ENCODE measurements at places on chromosomes 2 and 18. TPM values are rescaled to one million over a fixed set of nuclear protein-coding genes. Genes with fewer than 3 reads are reported as not detected.

Gene STK16
- 21.5 TPM for polyA plus RNA-seq

Gene EGR4
- not detected for polyA plus RNA-seq

Gene INO80B
- polyA plus RNA-seq: 6.5 TPM

Gene APCDD1
- polyA plus RNA-seq: 1.1 TPM

Gene MROH2A
- not detected for polyA plus RNA-seq

All from naive B cell (primary cell).